Activated CD8-positive, alpha-beta memory T cell treated with anti-CD3 and anti-CD28 coated beads, Interleukin-2, amount 50 U/mL, for 4 hours (primary cell): ENCODE measurements at places on chromosomes 6 and 20.

GRCh38 chr6:156925026-156925425 is 147.8 kb downstream of the ARID1B start:
- no peak for DNase-seq

GRCh38 chr20:10020937-10021336 is 13.8 kb upstream of the ANKEF1 start:
- DNase-seq = no peak

DNA sequence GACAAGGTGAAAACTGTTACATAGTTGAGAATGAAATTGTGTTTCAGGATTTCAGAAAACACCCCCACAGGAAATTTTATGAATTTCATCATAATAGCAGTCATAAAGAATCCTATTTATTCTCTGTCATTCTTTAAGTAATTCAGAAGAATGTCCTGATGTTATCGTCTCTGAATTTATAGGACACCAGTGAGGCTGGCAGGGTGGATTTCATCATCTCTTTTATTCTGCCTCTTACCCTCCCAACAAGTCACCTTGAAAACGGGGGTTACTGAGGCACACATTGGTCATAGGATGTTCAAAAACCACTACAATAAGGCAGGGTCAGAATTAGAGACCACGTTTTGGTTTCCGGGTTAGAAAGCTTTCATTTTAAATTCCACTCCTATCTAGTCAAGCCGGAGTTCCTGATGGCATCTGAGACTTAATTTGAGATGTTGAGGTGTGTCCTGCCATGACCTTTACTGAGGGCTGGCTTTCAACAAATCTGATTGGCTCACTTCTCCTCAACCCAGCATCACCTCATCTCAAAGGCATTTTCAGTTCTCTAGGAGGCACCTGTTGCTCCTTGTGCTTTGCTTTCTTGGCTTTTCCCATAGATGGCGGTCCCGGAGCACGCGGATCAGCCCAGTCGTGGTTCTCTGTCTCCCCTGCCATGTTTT is 230.6 kb upstream of the SUPT3H start:
- DNase-seq = no peak

DNA sequence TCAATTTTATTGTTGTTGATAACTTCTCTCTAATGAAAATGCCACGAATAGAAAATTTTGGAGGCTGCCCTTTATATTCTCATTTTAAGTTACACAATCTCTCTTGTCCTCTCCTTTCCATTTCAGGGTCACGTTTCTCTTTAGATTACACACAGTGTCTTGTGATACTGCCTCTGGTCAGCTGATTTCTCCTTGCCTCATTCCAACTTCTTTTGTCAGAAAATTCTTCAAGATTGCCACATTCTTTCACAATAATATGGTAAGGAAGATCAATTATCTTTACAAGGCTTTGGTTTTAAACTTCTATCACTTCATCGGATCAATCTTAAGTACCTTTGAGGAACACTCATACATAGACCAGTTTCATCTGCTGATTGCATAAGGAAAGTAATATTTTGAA is 370.3 kb downstream of the RFPL4B start:
- DNase-seq = no peak

DNA sequence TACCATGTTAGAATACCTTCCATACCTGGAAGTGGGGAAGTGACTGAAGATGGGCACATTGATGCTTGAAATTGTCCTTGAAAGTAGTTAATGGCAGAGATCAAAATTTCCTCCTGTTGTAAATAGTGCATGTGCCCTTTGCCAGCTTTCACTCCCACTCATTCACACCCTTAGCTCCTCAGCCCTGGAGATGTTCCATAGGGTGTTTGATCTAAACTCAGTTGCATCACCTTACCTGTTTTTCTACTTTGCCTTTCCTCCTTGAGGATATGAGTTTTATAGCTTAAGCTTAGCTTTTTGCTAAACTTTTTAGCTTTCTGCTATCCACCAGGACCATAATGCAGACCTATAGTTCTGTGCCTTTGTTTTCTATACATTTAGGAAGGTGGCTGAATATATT is 69.0 kb downstream of the CEP57L1 start:
- DNase-seq = no peak

- no peak for DNase-seq
Measured at GRCh38 chr6:5112066-5112799, 27.1 kb downstream of the PPP1R3G start.

DNA sequence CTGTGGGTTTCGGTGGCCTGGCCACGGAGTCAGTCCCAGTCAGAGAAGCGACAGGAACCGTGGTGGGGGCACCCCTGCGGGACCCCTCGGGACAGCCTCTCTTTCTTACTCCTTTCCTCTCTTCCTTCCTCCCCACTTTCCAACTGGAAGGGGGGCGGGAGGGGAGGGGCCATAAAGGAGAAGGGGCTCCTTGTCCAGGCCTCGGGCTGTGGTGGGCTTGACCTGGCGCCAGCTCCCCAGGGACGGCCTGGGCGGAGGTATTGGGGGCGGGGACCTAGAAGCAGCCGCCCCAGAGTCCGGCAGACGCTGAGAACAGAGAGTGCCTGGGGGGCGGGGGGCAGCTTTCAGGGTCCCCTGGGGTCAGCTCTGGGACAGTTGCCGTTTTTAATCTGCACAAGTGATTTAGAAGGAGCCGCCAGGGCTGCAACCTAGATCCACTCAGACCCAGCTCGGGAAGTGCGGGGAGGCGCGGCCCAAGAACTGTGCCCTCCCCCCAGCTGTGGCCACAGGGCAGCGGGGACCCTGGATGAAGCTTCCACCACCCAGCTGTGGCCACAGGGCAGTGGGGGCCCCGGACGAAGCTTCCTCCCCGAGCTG is 6.4 kb upstream of the ABHD16B start:
- DNase-seq = no peak

DNA sequence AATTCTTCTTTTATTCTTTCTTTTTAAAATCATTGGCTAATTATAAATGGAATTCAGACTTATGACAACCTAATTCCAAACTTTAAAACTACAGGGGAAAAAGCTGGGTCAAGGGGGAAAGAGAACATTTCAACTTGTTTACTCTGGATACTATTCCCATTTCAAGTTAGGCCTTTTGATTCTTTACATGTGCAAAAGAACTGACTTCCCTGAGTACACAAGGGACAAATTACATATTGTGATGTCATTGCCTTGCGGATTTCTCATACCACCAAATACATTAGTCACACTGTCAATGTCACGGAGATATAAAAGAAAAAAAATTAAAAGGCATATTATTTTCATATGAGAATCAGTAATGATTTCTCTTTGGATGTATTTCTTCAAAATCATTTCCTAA is 96.5 kb upstream of the TBX18 start:
- no peak for DNase-seq

- DNase-seq = no peak
Measured at GRCh38 chr6:1558388-1558787, 51.3 kb upstream of the FOXC1 start.

GRCh38 chr6:116144605-116145004 is 18.7 kb upstream of the COL10A1 start:
- no peak for DNase-seq

DNA sequence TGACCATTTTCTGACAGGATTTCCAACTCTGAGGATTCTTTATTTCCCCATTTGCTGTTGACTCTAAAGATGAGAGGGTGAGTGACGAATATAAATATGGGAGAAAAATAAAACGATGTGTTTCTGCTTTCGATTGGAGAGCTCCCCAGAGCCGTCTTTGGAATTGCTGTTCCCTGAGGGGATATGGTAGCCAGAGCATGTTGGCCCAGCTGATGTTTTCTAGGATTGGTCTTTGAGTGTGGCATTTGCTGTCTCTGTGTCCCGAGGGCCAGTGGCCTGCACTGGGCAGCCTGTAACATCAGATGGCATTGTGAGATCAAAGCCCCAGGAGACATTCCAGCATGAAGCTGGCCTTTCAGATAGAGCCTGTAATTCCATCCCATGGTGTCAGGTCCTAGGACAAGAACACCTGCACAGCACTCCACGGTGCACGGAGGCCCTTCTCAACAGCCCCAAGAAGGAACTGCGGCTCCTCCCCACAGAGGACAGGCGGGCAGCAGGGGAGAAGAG is 26.7 kb downstream of the PKIG start:
- DNase-seq = no peak

DNA sequence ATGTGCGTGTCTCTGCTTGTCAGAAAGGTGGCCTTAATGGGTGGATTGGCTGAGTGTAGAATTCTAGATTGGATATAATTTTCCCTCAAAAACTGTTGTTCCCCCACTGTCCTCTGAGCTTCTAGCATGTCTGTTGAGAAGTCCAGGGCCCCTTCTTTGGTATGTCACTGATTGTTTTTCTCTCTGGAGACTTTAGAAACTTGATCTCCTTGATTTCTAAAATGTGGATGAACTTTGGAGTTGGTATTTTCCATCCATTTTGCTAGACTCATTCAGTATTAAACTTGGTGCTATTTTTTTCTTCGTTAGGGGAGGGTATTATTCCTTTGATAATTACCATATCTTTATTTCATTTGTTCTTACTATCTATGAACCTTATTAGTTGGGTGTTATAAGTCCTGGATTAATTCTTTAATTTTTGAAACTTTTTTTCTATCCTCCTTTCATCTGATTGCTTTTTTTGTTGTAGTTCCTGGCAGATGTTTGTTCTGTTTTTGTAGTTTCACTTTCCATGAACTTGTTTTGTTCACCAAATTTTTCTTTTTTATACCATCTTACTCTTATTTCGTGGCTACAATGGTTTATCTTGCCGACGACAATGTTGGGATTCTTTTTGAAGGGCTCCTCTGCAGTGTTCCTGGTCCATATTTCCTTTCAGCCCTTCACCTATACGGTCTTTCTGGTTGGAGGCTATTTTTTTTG is 68.4 kb downstream of the ARID1B start:
- DNase-seq = no peak

DNA sequence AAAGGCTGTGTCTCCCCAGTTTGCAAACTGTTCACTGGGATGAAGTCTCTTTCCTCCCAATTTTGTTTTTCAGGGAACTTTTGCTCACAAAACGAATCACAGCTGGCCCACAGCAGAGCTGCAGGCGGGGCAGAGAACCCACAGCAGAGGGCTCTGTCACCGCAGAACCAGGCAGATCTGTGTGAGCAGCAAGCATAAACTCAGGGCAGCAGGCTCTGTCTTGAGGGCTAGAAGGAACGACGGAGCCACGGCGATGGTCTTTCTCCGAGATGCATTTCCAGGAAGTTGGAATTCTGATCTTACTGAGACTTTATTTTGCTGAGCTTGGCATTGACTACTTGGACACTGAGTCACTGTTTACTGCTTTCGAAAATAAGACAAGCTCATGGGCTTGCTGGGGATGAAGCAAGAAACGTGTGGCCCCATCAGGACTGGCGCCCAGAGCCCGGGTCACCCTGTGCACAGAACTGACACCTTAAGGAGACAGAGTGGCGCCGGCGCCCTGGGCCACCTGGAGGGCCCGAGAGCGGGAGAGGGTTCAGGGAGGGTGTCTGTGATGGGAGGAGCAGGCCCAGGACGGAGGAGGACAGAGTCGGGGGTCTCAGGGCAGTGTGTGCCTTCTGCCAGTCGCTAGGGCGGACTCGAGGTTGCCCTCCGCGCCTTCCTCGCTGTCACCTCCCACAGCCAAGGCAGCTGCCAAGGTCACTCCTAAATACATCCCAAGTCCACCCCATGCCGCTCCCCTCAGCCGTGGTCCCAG is 106.3 kb upstream of the NXT1 start:
- no peak for DNase-seq

DNA sequence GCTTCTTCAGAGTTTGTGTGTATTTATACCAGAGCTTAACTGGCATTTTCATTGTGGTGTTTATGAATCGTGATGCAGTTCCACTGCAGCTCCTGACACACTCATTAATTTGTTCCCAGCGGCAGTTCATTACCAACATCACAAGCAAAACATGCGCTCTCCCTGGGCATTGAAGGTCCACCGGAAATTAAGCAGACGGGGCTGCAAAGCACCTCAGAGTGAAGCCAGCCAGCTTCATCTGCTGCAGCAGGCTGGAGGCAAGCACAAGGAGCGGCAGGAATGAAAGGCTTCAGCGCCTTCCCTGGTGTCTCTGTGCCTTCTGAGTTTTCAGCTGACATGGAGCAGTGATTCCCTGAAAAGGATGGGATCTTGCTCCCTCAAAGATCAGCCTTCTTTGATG is 246.0 kb upstream of the SPTLC3 start:
- DNase-seq = no peak

DNA sequence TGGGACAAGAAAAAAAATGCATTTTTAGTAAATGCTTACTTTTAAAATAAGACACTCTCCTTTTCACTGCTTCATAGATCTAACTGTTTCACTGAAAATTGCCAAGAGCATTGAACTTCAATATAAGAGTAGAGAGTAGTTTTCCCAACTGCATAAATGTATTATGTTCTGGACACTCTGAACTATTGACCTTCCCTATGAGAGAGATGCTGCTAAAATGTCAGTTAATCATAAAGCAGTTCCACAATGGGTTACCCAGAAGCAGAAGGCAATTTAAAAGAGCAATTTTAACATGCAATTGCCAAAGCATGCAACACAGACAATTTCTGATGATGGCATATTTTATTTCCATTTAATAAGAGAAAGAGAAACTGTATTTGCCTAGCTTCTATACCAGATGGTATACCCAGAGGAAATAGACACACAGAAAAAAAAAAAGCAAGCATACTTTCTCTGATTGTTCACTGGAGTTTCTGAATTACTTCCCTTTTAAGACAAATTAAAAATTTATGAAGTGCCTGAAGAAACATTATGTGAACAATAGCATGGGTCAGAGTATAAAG is 279.1 kb upstream of the THEMIS start:
- no peak for DNase-seq

GRCh38 chr20:1735417-1736089 is 78.0 kb upstream of the SIRPG start:
- no peak for DNase-seq

GRCh38 chr20:9349249-9349648 is 165.1 kb upstream of the LAMP5 start:
- DNase-seq = no peak
